T-helper 9 cell (primary cell): ENCODE measurements at places on chromosomes 3 and 15.

DNA sequence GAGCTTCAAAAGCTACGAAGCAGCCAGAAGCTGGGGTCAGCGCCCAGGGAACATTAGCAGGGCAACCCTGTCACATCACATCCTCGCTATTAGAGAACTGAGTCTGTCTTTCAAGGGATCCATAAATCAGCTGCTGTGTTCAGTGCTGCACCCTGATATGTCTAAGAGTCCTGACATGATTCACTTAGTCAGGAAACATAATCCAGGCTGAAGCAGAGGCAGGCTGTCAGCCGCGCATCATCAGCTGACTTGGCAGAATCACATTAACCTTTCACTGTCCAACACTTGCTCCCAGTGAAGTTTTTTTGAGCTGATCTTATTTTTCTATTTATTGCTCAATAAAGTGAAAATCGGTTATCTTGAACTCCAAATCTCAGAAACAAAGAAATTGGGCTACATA, 23.5 kb downstream of the MYH15 start:
- DNase-seq, result no peak

- DNase-seq, result no peak
Observed at GRCh38 chr3:38582316-38582715, 67.2 kb downstream of the SCN5A start.

GRCh38 chr3:148309390-148310035, 388.2 kb upstream of the AGTR1 start:
- DNase-seq, result no peak

DNA sequence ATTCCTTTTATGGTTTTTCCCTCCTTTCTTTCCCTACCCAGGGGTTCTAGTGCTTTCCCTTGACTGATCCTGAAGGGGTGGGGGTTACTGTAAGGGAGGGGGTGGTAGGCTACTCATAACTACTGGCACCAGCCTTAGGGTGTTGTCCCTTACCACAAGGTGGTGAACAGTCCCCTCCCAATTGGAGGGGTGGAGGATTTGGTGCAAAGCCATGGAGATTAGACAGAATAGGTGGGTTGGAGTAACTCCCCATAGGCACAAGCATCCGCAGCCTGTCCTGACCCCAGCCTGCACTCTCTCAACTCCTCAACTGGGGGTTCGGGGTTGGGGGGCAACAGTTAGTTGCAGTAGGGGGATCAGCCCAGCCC, 2.6 kb upstream of the HYAL2 start:
- no peak for DNase-seq
